Fibroblast of mammary gland (primary cell): ENCODE measurements at places on chromosomes 11 and 22.

- no peak for DNase-seq
These were observed 79.9 kb downstream of the MPPED1 start for GRCh38 chr22:43491737-43492136.

- no peak for DNase-seq
These were observed 76.3 kb upstream of the TMEM45B start for GRCh38 chr11:129739339-129739738.

GRCh38 chr22:27844656-27845591 is 43.4 kb upstream of the MN1 start:
- no peak for DNase-seq

DNA sequence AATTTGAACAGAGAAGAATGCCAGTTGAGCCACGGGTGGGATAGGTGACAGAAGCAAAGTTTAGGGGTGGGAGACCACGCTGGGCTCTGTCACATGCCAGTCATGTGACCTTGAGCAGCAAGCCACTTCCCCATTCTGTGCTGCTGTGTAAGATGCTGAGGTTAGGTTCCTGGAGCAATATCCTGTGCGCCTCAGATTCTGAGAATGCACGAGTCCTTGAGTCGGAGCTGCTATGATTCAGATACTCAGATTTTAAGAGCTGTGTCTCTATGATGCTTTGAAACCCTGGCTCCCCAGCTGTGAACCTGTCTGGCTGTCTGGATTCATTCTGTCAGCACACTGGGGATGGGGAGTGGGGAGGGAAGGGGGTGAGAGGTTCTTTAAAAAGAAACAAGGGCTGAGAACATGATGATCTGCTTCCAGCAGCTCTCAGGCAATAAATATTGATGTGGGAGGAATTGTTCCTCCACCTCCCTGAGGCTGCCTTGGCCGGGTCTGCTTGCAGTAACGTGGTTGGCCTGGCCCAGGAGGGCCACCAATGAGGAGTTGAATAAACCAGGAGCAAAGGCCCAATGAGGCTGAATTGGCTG is 24.0 kb downstream of the SLCO2B1 start:
- DNase-seq: peak; percentile 38

DNA sequence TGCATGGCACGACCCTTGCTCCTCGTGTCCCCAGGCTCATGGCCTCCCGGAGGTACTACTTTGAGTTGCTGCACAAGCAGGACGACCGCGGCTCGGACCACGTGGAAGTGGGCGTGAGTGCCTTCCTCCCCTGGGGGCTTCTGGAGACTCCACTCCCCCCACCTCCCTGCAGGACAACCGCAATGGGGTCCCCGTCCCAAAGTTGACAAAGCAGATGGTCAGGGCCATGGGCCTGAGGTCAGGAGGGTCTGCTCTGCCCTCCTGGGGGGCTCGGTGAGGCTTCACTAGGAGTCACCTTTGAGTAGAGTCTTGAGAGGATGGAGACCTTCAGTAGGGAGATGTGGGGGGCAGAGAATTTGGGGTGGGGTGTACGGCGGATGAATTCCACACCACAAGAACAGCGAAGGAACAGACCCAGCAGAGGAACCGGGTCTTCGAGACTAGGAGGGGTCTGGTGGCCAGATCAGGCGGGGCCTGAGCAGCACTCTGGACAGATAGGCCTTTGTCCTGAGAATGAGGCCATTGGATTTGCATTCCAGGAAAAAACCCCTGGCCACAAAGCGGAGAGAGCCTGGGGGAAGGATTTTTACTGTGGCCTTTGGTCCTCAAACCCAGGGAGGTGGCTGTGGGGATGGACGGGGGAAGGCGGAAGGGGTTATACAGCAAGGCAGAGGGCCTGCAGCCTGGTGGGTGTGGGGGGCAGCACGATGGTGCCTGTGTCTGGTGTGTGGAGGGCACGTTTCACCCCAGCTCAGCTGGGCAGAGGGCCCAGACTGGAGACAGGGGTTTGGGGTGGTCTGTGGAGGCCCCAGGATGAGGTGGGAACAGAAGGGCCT is 4.6 kb downstream of the B4GALNT4 start:
- no peak for DNase-seq

DNA sequence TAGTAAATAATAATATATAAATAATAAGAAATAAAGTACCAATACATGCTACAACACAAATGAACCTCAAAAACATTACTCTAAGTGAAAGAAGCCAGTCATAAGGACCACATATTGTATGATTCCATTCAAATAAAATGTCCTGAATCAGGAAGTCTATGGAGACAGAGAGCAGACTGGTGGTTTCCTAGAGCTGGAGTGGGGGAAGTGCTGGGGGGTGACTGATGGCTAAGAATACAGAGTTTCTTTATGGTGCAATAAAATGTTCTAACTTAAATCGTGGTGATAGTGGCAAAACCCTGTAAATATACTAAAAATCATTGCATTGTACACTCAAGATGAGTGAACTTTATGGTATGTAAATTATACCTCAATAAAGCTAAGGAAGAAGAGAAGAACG is 376.5 kb downstream of the BUD13 start:
- no peak for DNase-seq

DNA sequence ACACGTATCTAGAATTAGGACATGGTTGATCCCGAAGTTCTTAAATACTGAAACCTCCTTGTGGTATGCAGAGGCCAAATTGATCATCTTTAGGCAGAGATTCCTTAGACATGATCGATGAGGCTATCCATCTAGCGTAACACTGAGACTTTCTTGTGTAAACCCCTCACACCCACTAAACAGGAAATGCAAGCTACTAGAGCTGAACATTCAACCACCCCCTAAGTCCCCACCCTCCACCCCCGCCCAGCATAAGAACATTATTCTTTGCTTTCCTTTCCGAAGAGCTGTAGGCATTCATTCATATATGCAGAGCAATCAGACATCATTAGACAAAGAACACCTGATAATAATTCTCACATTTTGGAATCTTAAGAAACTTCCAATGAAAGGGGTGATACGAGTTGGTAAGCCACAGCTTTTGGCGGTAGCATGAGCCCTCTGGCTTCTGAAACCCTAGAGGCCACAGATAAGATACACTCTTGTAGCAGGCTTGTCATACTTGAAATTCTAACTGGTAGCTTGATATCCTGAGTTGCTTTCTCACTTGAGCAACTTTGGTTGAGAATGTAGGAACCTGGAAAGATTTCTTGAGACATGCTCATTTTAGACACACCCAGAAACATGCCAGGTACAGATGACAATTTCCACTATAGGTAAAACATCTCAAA is 42.2 kb downstream of the FLI1 start:
- DNase-seq: no peak

- no peak for DNase-seq
These were observed 306.8 kb upstream of the DDI1 start for GRCh38 chr11:103729617-103730016.

- no peak for DNase-seq
These were observed 129.3 kb downstream of the FBXO7 start for GRCh38 chr22:32603651-32604540.

- no peak for DNase-seq
These were observed 80.9 kb downstream of the INSC start for GRCh38 chr11:15195454-15196200.

- no peak for DNase-seq
These were observed 15.9 kb downstream of the FBLN1 start for GRCh38 chr22:45518580-45518991.

- no peak for DNase-seq
These were observed 30.2 kb downstream of the USP35 start for GRCh38 chr11:78218707-78219492.

DNA sequence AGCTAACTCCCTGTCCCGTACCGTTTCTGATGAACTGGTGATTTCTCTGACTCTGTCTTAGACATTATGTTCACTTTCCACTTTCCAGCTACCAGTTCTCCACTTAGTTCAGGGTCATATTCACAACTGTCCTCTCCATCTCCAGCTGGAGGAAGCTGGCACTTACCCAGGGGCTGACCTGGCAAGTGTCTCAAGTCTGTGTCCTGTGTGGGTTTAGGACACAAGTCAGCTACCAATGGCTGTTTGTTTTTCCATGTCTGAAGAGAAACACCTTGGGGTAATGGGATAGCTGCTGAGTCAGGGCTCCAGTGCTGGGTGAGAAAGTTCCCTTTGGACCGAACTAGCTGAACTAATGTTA is 134.4 kb downstream of the CSNK2A3 start:
- no peak for DNase-seq

GRCh38 chr11:107853070-107853469 is 5.5 kb downstream of the SLC35F2 start:
- DNase-seq: no peak

DNA sequence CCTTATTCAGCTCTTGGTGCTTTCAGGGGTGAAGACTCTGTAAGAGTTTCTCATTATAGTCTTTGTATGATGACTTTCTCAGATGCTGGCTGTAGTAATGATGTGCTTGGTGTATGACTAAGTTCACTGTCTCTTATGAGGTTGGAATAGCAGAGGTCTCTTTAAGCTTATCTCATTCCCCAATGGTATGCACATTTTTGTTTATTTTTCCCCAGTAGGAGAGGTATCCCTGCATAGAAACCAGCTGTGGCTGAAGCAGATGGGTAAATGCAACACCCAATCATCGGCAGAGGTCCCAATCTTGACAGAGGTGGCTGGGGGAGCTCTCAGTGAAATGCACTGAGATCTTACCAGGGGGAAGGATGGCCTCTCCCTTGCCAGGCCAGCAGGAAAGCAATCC is 34.6 kb downstream of the BBOX1 start:
- peak; percentile 30 for DNase-seq

DNA sequence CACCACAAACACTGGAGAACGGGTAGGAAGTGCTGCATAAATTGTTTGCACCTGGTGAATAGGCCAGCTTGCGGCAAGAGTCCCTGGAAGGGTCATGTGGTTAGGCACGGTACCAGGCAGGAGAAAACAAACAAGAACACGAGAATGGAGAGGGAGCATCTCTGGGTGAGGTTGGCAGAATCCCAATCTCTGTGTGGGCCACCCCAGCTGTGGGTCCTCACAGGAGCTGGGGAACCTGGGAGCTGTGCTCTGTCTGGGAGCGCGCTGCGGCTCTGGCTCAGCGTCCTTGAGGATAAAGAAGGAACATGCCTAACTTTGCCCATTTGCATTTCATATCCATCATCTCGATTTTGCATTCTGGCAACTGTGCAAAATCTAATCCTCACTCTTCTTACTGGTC is 46.1 kb upstream of the JAM3 start:
- no peak for DNase-seq

DNA sequence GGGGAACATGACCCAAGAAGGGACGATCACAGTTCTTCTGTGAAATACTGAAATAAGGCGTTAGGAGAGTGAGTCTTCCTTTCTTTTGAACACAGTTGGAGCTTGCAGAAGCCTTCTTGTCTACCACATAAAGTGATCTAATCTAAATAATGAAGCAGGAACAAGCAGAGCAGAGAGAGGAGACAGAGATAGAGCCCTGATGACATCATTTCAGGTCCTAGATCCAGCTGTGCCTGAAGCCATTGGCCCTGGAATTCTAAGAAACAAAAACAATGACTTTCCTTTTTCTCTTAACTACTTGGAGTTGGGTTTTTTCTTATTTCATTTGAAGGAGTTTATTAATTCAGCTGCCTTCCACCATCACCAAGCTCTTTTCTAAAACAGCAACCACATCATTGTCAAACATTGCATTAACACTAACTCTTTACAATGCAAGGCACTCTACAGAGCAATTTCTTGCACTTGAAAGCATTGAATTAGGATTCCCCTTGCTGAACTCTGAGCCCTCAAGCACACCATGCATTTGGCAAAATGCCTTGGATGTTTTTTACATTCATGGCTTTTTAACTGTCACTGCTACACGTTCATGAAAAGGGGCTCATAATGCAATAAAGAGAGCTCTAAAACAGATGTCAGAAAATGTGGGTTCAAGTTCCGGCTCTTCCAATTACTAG is 117.2 kb upstream of the TIMP3 start:
- DNase-seq: no peak

DNA sequence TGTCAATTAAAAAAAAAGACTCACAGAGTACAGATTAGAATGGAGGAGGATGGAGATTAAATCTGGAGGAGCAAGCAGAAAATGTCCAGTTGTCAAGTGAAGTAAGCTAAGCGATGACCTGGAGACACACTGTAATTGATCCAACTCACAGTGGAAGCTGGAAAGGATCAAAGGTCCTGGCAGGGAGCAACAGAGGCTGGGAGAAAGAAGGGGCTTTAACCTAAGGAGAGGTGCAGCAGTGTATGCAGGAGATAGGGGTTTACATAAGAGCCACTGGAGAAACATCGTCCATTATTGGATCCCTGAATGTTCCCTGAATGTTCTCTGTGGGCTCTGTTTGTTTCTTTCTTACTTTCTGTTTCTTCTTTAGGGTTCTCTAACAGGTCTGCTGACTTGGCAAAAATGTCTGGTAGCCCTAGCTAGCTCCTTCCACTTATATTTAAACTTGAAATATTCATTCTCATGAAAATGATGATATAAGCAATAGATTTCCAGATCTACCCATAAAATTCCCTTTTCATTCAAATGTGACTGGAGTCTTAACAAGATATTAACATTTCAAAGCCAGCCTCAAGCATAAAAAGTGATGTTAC is 30.1 kb upstream of the CAT start:
- no peak for DNase-seq

DNA sequence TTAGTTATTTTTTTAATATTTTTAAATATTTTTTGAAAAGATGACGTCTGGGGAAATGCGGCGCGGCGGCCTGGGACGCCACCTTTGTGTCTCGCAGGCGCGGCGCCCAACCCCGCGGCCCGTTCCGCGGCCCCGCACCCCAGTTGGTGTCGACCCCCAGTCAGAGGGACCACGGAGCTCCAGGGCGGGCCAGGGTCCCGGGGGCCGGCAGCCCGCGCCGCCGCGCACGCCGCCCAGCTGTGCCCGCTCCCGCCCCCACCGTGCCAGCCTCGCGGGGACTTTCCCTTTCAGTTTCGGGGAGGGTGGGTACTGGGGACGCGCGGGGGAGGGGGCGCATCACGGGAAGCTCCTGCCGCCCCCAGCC is 1.6 kb downstream of the CCND1 start:
- DNase-seq: no peak

- DNase-seq: no peak
These were observed 42.7 kb upstream of the BIRC3 start for GRCh38 chr11:102274628-102275027.

- DNase-seq: no peak
These were observed 2.6 kb downstream of the CHRM1 start for GRCh38 chr11:62918531-62918930.

DNA sequence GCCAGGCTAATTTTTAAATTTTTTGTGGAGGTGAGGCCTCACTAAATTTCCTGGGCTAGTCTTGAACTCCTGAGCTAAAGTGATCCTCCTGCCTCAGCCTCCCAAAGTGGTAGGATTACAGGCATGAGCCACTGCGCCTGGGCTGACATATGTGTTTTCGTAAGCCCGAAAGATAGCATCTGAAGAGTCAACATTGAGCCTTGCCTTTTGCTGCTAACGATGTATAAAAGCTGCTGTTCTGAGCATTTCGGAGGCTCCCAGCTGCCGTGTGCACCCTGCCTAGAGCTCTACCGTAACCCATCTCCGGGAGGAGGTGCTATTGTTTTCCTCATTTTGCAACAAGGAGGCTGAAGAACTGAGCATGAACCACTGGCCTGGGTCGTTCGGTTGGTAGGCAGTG is 18.1 kb upstream of the PPP6R3 start:
- DNase-seq: no peak
